ENCODE measurements at places on chromosomes 2 and 18.

- no peak for DNase-seq
These were observed 183.2 kb upstream of the RAB6C start for GRCh38 chr2:129796225-129796624.

DNA sequence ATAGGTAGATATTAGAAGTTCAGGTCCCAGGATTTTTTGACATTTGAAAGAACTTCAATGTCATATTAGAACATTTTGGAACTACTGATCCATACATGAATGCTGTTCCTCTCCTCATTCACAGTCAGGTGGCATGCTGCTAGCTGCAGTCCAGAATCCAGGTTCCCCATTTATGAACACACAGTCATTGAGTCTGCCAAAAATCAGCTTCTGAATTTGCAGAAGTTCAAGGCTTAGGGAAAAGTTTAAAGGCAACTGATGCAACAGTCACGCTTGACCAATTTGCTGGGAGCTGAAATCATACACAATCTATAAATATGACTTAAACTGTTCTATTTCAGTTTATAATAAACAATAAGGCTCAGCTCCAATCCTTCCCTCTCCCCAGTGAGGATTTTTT, 17.3 kb upstream of the TTR start:
- DNase-seq: no peak

DNA sequence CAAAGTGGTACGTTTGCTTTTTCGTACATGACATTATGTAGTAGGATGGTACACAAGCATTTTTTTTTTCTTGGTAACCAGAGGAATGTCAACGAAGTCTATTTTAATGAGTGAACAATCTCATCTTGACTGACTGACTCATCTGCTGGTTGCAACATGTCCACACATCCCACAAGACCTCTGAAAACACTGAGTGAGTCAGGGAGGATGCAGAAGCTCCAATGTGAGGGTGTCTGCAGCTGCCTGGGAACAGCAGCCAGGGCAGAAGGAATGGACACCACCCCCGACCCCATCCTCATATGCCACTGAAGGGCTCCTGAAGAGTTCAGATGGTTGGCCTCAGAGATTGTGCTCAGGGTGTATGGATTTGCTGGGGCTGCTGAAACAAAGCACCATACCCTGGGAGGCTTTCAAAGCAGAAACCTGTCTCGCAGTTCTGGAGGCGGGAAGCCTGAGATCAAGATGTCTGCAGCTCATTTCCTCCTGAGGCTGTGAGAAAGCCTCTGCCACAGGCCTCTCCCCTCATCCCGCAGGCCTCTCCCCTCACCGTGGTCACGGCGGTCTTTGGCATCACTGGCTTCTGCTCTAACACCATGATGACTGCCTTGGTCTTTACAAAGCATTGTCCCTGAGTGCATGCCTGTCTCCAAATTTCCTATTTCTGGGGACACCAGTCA, 124.6 kb downstream of the LRATD1 start:
- no peak for DNase-seq

DNA sequence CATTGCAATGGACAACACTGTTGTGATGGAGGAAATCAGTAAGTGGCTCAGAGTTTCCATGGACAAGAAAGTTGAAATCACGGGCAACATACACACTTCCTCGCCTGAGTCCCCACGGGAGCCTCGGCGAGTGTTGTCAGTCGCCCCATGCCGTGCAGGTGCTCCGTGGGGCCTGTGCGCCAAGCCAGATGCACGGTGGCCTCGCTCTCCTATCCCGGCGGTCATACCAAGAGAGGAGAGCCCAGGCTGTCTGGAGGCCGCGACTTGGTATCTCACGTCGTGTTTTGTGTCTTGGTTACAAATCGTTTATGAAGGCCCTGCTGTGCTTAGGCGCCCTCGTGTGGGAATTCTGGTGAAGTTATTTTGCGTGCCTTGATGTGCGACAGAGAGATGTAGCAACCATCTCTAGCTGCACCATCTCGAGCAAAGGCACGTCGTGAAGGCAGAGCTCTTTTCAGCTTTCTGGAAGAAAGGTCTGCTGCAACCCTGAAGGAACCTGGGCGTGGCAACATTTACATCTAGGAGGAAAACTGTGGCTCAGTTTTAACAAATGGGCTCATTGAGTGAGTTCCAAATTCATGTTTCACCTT, 21.8 kb downstream of the ATG4B start:
- peak; percentile 77 for DNase-seq

DNA sequence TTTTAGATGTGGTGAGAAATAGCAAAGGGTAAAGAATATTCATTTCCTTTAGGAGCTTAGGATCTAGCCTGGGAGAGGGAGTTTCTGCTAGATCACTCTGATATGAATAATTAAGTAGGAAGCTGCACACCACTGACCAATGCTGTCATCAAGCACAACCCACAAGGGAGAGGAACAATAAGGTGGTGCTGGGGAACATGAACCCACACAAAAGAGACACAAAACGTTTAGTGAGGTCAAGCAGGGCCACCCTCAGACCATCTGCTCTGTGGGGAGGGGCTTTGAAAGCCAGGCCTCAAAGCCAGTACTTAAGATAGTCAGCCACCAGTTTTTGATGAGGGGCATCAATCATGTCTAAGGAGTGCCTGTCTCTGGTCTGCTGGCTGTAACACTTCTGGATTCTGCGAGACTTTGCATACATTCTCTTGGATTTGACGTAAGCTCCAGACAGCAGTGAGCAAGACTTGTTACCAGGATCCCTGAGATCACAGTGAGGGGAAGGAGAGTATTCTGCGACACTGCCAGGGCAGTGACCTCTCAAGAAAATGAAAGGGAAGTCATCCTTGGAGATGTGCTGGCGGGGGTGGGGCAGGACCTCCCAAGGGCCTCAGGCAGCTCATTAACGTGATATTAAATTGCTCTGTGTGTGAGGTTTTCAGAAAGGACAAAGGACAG, 127.0 kb downstream of the CCBE1 start:
- DNase-seq: peak; percentile 81

- no peak for DNase-seq
These were observed 86.9 kb upstream of the LMAN1 start for GRCh38 chr18:59446012-59446411.

DNA sequence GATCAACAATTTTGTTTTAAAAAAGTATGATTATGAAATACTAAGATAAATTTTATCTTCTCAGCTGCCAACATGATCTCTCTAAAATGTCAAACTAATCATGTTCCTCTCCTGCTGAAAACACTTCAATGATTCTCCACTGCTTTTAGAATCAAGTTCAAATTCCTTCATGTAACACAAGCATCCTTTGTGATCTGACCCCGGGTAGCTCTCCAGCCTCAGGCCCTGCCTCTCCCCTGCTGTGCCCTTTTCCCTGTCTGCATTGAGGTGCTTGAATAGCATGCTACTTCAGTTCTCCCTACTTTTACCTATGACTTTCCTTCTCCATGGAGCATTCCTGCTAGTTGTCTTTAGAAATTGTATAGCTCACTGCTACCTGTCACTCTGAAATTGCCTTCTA, 274.8 kb downstream of the PDE11A start:
- DNase-seq: peak; percentile 19

DNA sequence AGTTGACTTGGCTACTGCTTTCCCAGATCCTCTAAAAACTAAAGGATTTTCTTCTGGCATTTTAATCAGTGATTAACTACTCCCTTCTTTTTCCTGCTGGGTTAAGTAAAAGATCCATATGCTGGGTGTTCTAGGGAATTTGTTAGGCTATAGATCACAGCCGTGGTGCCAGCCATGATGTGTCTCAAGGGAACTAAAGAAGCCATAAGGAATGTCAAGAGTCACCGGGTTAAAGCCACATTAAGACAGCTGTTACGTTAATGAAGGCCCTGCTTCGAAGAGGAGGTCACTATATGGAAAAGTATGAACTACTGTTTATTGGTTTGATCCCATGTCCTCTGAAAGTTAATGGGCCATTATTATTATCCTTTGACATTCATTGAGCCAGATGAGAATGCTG, 70.7 kb downstream of the PAX3 start:
- no peak for DNase-seq

DNA sequence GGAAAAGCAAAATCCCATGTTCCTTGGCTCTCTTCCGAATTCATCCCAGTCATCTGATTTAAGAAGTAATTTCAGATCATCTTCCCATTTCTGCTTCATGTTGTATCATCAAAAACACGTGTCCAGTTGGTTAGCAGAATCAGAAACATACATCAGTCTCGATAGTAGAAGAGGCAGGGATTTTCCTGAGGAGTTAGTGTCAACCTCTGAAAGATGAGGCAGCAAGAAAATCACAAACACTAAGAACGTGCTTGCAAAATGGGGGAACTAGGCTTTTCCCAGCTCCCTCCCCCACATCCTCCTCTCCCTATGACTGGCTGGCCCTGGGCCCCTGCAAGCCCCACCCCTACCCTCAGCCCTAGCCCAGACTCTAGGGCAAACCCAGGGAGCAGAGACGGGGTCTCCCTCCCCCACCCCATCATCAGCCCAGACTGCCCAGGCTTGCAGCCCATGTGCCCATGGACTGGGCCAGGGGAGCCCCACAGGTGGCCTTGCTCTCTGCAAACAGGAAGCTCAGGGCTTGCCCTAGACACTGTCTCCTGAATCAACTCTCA, 161.0 kb upstream of the ID2 start:
- DNase-seq: no peak

- no peak for DNase-seq
These were observed 208.3 kb downstream of the ERBB4 start for GRCh38 chr2:212330263-212330662.

DNA sequence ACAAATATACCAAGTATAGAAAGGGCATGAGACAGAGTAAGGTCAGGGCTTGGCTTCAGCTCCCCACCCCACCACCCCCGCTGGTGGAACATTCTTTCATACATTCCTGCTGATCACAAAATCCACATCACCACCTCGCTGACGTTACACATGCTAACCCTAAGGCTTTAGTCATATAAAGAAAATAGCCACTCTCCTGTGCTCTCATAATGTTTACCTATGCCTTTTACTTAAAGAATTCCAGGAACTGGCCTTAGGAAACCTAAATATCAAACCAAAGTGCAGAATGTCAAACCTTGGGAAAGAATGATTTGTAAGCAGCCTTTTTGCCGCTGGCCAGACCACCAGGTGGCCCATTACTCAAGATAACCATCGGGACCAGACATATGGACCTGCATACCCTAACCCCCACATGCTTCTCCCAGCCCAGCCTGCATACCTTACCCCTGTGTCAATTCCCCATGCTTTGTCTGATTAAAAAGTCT, 136.3 kb upstream of the SLC39A10 start:
- no peak for DNase-seq

- no peak for DNase-seq
These were observed 132.4 kb upstream of the APCDD1 start for GRCh38 chr18:10322004-10322403.

DNA sequence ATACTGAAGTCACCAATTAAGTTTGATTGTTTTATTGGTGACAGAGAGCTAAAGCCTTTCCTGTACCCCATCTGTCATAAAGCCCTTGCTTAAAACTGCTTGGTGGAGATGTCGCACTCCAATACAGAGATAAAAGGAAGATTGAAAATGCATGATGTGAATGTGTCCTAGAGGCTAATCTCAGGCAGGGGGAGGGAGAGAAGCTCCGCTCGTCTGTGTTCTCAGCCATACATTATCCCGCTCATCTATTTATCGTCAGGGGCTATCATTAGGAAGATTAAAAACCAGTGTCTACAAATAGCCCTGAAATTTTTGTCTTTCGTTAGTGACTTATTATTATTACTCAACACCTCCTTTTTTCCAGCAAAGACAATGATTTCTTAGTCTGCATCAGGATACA, 110.3 kb downstream of the CMPK2 start:
- DNase-seq: no peak

- DNase-seq: no peak
These were observed 264.4 kb downstream of the TWIST2 start for GRCh38 chr2:239112127-239112774.

DNA sequence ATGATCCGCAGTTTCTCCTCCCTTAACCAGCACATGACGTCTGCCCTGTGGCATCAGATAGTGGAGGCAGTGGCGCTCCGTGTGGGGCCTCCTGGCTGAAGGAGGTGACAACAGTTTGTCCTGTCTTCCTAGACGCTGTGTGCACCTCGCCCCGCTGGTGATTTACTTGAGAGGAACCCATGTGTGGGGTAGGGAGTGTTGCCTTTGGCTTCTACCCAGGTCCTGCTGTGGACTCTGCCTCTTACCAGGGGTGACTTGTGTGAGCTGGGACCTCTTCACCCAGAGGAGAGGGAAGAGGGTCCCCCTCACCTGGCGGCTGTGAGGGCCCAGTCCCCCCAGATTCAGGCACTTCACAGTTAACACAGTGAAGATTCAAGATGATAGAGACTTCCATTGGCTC, 77.6 kb downstream of the TMEM18 start:
- DNase-seq: no peak

DNA sequence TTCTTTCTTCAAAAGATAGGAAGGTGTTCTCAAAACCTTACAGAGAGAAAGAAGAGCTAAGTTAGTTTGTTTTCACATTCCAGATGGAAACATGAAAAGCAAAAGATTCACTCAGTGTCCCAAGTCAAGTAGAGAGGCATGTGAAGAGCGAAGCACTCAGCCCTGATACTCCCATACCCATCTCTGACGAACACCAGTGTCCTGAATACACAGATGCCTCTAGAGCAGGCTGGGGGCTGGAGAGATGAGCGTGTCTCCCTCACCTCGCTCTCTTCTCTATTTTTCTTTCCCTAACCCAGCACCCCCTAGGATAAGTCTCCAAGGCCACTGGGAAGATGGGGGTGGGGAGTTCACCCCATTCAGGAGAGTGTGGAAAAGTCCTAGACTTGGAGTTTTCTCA, 227.8 kb downstream of the TMEM163 start:
- DNase-seq: no peak

GRCh38 chr2:229725716-229726574, 11.6 kb upstream of the DNER start:
- DNase-seq: no peak

GRCh38 chr2:218679119-218679518, 7.2 kb downstream of the STK36 start:
- DNase-seq: no peak

GRCh38 chr2:196244966-196245365, 73.6 kb upstream of the STK17B start:
- no peak for DNase-seq

GRCh38 chr2:210172219-210172575, 988 bp upstream of the KANSL1L start:
- no peak for DNase-seq

GRCh38 chr18:25923193-25923592, 167.2 kb downstream of the SS18 start:
- no peak for DNase-seq

- DNase-seq: no peak
These were observed 160.1 kb upstream of the BOD1L2 start for GRCh38 chr18:56986829-56987228.

- DNase-seq: no peak
These were observed 175.3 kb downstream of the KCNE4 start for GRCh38 chr2:223227338-223227737.

Data from retina (tissue), 1 donor.